ENCODE measurements at places on chromosomes 1 and 21. TPM values are rescaled to one million over a fixed set of nuclear protein-coding genes. Genes with fewer than 3 reads are reported as not detected.

GRCh38 chr1:62077821-62078220 lies 116.8 kb upstream of the L1TD1 start:
- DNase-seq = no peak

DNA sequence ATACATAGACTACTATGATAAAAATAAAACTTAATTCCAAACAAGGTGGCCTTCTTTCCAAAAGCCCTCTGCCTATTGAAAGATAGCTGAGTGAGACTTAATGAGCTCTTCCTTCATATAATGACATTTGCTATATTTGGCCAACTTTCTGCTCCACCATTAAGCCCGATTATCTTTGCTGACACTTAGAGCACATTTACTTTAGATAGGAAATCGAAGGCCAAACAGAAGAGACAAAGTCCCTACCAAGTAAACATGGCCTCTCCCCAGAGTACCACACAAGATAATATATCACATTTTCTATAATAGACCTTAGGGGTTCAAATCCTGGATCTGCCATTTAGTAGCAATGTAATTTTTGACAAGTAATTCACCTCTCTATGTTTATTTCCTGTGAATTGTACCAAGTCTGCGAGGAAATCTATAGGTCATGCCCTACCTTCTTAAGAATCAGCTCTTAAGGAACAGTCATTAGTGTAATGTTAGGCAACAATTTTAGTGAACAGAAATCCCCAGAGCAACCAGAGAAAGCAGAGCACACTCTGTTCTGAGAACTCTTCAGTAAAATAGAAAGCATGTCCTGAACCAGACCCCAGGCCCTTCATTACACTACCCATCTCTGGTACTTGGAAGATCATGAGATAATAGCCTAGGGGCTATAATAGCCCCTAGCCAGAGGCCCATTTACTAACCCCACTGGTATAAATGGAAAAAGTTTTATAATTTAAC lies 17.3 kb upstream of the COA6 start:
- no peak for DNase-seq

- DNase-seq = no peak
Measured at GRCh38 chr1:36951292-36951750, 83.0 kb downstream of the GRIK3 start.

GRCh38 chr1:7879228-7879627 lies 26.4 kb upstream of the UTS2 start:
- no peak for DNase-seq

DNA sequence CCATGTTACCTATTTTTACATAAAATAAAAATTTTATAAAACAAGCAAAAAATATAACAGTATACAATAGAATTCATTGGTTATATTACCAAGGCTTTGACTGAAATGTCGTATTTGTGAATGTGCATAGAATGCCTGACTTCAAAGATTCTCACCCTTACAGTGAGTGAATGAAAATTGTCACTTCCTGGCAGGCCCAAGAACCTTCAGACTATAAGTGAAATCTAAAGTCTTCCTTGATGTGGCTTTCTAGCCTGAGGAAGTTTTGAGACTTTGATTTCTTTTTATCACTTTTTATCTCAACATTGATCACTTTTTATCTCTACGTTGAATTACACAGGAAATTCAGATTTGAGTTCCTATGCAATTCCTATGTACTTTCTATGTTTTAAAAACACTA lies 104.7 kb upstream of the KIAA0040 start:
- no peak for DNase-seq

DNA sequence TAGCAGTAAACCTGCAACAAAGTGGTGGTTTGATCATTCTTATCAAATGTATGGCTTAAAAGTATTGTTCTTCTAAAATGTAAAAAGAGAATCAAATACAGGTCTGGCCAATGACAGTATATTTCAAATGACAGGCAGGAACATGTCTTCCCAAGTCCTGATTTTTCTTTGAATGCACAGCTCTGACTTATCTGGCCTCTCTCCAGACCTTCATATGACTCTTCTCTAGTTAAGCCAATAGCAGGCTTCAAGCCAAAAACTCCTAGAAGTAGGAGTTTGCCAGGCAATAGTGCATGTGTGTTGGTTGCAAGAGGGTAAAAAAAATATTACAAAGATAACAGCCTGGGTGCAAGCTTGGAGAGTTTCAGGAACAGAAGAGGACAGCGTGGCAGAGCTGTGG lies 345.5 kb downstream of the SMYD3 start:
- DNase-seq = no peak

- DNase-seq = no peak
Measured at GRCh38 chr1:65992165-65992821, 199.6 kb downstream of the PDE4B start.

DNA sequence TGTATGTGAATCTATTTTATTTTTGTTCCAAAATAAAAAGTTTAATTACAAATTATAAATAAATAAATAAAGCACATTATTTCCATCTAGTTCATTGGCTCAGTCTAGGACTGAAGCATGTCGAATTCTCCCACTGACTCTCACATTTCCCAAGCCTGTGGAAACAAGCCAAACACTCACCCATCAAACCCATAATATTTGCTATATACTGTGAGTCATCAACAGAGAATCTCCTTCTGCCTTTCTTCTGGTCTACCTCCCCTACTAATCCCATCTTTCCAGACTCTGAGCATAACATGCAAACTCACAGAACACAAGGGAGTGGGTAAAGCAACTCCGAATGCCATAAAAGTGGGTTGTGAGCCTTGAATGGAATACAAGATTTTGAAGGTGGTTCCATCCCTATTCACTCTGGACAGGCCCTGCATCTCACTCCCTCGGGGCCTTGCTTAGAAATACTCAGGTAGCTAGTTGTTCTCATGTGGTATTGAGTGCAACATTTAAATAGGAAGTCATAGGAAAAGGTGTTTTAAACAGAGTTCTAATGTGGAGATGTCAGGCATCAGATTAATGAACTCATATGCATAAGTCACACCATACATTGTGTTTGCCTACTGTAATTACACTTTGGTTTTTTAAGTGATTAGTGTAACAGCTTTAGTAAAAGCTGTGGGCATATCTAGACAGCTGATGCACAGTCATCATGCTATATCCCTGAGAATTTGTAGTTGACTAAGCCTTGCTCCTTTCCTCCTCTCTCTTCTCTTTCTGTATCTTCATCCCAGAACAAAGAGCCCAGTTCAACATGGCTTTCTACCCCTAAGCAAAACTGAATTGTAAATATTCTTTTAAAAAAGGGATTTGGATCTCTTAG lies 47.0 kb downstream of the F5 start:
- DNase-seq = no peak

GRCh38 chr21:25757531-25757930 lies 22.8 kb downstream of the GABPA start:
- no peak for DNase-seq

- DNase-seq = no peak
Measured at GRCh38 chr21:34593423-34593822, 21.5 kb downstream of the RCAN1 start.

DNA sequence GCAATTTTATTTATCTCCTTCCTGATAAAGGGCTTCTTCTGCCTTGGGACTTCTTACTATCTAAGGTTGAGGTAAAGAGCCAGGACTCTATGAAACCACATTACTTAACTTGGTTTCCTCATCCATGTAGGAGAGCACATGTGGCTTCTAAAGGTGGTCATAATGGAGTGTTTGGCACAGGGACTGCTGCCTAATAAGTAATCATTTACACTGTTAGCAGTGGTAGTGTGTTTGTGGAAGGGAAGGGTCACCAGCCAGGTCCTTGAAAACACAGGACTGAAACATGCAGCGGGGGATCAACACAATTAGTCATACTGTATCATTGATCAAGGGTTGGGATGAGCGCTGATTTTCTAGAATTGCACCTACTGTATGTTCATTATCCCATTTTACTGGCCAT lies 59.6 kb downstream of the UCK2 start:
- no peak for DNase-seq

- DNase-seq = no peak
Measured at GRCh38 chr21:18655931-18656330, 252.3 kb upstream of the TMPRSS15 start.

- DNase-seq = peak; percentile 7
Measured at GRCh38 chr1:70509996-70510876, 99.2 kb downstream of the CTH start.

DNA sequence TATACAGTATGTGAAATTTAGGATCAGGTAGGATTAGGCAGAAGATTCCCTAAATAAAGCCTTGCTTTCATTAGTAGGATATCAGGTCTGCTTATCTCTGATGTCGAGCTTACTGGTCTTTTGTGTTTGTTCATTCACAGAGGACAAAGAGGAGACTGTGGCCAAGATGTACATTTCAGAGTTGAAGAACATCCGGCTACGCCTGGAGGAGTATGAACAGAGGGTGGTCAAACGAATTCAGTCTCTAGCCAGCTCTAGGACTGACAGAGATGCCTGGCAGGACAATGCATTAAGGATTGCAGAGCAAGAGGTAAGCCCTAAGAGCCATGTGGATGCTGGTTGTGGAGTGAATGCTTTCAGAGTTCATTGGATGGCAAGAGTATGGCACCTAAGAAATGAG lies 106.2 kb downstream of the MACF1 start:
- no peak for DNase-seq

- no peak for DNase-seq
Measured at GRCh38 chr1:18200136-18200717, 92.6 kb downstream of the IGSF21 start.

DNA sequence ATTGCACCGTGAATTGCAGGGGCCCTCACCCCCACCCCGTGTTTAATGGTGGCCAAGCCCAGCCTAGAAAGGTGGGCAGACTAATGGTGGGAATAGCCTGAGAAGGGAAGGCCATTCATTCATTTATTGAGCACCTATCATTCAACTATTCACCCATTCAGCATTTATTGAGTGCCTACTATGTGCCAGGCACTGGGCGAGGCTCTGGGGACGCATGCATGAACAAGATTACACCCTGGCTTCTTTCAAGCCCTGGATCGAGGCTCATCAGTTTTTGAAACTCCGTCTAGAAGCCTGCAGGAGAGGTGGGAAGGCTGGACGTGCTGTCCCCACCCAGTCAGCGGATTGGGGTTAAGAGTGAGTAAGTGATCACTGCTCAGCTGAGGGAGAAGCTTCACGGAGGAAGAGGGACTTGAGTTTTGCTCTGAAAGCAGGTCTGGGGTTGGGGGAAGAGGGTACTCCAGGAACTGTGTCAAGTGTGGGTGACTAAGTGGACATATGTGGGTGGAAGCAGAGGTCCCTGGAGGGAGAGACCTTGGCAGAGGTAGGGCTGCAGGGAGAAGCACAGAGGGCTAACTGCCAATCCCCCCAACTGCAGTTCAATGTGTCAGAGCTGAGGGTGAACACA lies 35.6 kb downstream of the MEF2D start:
- DNase-seq = peak; percentile 25

DNA sequence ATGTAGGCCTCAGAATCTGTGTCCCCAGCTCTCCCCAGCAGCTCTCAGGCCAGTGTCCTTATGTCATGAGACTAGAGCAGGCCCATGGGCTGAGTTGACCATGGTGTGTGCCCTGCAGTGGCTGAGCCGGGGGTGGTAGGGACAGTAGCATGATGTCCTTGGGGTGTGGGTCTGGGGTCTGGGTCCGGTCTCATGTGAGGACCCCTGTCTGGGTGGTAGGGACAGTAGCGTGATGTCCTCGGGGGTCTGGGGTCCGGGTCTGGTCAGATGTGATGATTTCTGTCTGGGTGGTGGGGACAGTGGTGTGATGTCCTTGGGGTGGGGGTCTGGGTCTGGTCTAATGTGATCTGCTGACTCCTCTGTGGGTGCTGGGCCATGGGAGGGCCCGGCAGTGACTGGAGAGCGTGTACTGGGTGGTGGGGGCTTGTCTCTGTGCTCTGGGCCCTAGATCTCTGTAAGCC lies 64.5 kb downstream of the OBSCN start:
- DNase-seq = no peak

DNA sequence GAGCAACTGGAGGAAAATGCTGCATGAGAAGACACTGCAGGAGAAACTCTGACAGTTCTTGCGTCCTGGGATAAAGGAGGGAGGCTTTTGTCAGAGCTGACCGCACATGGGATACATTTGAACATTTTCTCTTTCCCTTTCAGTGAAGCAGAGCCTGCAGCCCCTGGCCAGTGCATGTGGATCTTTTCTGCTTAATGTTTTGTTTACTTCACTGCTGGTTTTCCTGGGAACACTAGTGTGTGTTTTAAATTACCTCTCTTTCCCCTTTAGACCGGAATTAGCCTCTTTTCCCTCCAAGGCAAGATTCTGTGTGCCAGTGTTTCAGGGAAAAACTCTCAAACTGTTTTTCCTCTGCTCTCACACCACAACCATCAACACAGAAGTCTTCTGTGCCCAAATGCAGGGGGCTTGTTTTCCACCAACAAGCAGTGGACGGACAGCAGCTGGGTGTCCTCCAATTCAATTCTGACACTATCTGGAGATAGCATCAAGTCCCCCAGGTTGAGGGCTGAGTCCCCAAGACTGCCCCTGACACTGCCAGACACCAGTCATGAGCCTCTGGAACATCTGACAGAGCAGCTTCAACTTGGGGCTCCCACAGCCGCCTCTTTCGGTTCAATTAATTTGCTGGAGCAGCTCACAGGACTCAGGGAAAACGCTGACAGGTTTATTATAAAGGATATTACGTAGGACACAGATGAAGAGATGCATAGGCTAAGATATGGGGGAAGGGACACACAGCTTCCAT lies 136.2 kb downstream of the RHOU start:
- no peak for DNase-seq

DNA sequence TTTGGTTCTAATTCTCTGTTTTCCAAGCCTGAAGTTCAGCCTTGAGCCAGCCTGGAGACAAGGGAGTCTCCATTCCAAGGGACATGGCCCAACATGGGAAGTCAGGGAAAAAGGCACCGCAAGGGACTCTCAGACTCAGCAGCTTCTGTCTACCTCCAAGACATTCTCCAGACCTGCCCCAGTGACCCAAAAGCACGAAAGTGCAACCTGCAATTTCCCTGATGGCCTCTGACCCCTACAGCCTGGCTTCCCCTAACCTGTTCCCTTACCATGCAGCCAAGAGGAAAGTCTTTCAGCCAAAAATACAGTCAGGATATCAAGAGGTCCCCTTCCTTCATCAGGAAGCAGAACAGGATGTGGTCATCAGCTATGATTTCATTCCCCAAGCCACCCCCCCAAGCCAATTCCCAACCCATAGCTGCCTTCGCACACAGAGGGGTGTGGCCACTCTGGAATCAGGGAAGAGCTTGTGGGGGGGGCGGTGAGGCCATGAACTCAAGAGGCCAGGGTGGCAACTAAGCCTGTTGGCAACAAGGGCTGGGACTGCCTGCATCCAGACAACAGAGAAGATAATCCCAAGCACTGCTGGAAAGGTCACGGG lies 59.2 kb downstream of the TIAM1 start:
- DNase-seq = no peak

Gene BRINP2
- not detected for total RNA-seq

Gene SPATA21
- not detected for total RNA-seq

Gene CORT
- not detected for total RNA-seq

Gene OR2G2
- not detected for total RNA-seq

Gene CD34
- 30.2 TPM for total RNA-seq

Gene AADACL3
- total RNA-seq = not detected

Gene ELAPOR1
- 17.5 TPM for total RNA-seq

Gene INAVA
- 0.27 TPM for total RNA-seq

Gene GNAT2
- total RNA-seq = not detected
